ENCODE measurements at places on chromosomes 11 and 22. TPM values are rescaled to one million over a fixed set of nuclear protein-coding genes. Genes with fewer than 3 reads are reported as not detected.

GRCh38 chr22:24519496-24519895 lies 24.4 kb downstream of the UPB1 start:
- no peak overlapping the region for H3K4me3 ChIP-seq
- H3K4me1 ChIP-seq = peaks cover 19% of the 10 kb centered on the region
- DNase-seq = no peak
- no peak overlapping the region for H3K27ac ChIP-seq

DNA sequence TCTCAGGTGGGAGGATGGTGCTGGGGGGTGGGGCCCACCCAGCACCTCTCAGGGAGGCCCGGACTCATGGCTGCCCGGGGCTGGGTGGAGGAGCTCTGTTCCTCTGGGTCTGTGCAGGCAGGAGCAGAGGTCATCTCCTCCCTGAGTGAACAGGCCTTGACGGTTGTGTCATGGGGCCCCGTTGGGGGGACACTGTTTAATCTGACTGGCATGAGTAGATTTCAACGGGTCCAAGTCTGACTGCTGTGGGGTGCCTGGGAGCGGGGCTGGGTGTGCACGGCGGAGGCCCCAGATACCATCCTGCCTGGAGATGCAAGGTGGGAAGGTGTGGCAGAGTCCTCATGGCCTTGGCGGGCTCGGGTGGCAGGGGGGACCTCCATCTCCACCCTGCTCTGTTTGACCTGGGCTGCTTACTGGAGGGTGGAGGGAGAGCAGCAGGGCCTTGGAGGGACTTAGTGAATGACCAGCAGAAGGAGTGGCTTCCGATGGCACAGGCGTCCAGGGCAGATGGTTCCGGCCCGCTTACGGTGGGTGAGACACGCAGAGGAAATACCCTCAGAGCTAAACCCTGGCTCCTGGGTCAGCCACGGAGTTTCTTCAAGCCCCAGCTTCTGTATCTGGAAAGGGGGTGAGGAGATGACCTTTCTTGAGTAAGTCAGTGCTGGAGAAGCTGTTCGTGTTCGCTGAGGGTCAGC lies 48.7 kb downstream of the SMIM38 start:
- H3K4me1 ChIP-seq = no peaks in the 10 kb centered on the region
- no peak overlapping the region for H3K27ac ChIP-seq
- no peaks in the 10 kb centered on the region for H3K36me3 ChIP-seq
- DNase-seq = peak; percentile 35

DNA sequence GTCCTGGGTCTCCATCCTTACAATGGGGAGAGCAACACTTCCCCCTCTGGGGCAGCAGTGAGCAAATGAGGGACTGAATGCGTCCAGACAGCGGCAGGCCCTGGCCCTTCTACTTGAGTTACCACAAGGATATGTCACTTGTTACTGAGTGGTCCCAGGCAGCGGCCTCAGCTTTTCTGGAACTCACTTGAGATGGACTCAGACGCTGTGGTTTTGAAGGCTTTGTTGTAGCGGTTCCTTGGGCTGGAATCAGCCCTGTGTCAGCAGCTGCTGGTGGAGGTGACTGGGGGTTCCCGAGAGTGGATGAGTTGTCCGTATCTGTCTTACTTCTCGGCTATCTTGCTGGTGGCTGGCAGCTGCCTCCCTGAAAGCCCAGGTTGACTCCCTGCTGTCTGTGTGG lies 77.0 kb downstream of the MICAL2 start:
- no peaks in the 10 kb centered on the region for H3K27me3 ChIP-seq
- H3K4me3 ChIP-seq = no peak overlapping the region
- no peak overlapping the region for H3K27ac ChIP-seq
- no peaks in the 10 kb centered on the region for H3K36me3 ChIP-seq
- H3K4me1 ChIP-seq = peaks cover 14% of the 10 kb centered on the region

- peak overlapping the region; percentile 68 for H3K27ac ChIP-seq
- H3K36me3 ChIP-seq = no peaks in the 10 kb centered on the region
- H3K4me3 ChIP-seq = no peak overlapping the region
- H3K4me1 ChIP-seq = peaks cover 30% of the 10 kb centered on the region
- DNase-seq = peak; percentile 61
- no peaks in the 10 kb centered on the region for H3K27me3 ChIP-seq
Observed at GRCh38 chr22:28917747-28918549, 34.6 kb downstream of the ZNRF3 start.

DNA sequence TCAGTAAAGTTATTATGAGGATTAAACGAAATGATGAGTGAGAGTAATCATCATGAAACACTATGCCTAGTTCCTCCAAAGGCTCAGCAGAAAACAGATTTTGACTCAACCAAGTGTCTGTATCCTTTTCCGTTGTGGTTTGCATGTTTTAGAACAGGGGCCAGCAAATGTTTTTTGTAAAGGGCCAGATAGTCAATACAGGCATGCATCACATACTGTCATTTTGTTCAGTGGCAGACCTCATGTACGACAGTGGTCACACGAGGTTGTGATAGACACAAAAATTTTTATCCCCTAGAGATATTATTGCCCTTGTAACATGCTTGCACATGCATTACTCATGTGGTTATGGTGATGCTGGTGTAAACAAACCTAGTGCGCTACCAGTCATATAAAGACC lies 81.9 kb upstream of the SLC25A18 start:
- H3K4me1 ChIP-seq = peaks cover 9% of the 10 kb centered on the region
- no peak overlapping the region for H3K27ac ChIP-seq
- no peak for DNase-seq
- H3K36me3 ChIP-seq = no peaks in the 10 kb centered on the region
- no peaks in the 10 kb centered on the region for H3K27me3 ChIP-seq

Gene OR8G5
- total RNA-seq = not detected

Gene LDHAL6A
- not detected for total RNA-seq

Gene NTM
- total RNA-seq = 2.2 TPM

All from hepatocyte (in vitro differentiated cells).